ENCODE measurements at places on chromosomes 3 and 15.

- no peak for DNase-seq
Observed at GRCh38 chr15:31163769-31164572, 62.4 kb upstream of the TRPM1 start.

GRCh38 chr3:134330883-134331810, 43.1 kb downstream of the AMOTL2 start:
- DNase-seq: no peak

DNA sequence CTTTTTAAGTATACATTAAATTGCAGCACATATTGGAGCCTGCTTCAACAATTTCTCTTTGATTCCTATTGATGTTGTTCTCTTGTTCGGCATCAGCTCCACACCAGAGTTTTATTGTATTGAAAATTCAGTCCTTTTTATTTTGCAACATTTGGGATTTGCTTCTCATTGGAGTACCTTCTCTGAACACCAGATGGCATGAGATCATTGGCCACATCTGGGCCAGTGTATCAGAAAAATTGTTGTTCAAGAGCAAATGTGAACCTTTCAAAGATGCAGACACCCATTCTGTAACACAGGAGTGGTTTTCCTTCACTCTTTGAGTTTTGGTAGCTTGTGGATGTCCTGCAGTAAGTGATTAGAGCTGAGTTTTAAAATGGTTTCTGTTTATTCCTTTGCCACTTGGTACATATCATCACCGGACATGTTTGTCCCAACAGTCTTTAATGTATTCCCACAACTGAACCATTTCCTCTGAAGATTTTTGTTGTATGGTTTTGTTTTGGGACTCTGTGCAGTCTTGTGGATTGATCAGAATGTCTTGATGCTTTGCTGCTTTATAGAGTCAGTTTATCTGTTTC, 96.1 kb downstream of the MCTP2 start:
- no peak for DNase-seq

GRCh38 chr3:150495563-150496168, 50.6 kb downstream of the SERP1 start:
- no peak for DNase-seq

- no peak for DNase-seq
Observed at GRCh38 chr15:73924171-73924921, 1.9 kb upstream of the LOXL1 start.

DNA sequence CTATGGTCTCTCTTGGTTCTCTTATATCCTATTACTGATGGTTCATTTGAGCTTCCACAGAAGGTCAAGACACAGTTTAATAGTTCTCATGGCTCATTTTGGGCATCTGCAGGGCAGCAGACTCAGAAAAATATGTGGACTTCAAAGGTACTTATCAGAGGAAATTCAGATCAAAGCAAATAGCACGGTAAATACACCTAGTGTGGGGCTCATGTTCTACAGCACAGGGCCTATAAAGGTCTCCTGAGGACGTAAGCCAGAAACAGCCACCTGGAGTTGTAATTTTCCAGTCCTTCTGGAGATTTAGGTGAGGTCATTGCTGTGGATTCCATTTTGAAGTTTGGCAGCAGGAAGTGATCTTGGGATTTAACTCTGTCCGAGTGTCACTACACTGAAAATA, 134.5 kb upstream of the SGO1 start:
- no peak for DNase-seq

GRCh38 chr3:136120373-136121348, 75.5 kb downstream of the MSL2 start:
- DNase-seq: no peak

DNA sequence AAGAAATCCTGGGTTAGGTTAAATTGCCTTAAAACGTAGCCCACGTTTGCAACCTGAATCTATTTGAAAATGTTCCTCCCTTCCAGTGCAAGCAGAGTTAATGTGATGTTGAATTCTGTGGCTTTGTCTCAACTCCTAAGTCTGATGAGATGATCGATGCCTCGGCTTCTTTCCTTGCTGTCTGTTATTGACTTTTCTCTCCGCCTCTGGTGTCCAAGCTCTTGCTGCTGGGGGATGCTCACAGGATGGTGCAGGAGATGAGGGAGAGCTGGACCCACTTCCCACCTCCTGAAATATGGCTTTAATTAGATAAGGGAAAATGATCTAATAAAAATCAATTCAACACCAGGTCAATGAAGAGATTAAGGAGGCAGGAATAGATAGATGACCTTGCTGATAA, 407.9 kb upstream of the RGMA start:
- DNase-seq: no peak

DNA sequence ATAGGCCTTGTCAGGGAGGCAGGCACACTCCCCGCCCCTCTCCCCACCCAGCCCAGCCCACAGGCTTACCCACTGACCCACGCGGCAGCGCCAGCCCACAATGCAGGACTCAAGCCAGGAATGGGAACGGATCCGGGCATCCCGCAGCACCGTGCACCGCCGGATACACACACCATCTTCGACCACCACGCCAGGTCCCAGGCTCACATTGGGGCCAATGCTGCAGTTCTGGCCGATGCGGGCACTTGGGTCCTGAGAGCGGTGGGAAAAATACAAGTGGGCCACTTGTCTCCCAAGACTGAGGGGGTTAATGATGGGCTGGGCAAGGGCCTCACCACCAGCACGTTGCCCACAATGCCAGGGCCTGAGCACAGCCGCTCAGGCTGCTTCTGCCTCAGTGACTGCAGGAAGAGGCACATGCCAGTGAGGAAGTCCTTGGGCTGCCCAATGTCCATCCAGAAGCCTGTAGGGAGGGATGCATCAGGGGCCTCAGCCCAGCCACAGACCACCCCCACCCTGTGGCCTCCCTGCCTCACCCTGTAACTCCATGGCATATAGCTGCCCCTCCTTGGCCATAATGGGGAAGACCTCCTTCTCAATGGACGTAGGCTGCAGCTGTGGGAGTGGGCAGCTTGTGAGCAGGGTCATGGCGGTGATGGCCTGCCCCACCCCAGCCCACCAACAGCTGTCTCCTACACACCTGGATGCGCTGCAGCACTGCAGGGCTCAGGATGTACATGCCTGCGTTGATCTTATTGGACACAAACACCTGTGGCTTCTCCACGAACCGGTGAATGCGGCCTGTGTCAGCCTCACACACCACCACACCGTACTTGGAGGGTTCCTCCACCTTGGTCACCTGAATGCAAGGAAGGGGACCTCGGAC, 1.6 kb downstream of the GMPPB start:
- no peak for DNase-seq

All from CD4-positive, alpha-beta T cell (primary cell).